ENCODE measurements at places on chromosomes 12 and 14.
A peak's percentile ranks its signal among the peaks of the same experiment; 100 is the strongest.

GRCh38 chr12:120397824-120398540 lies 29.0 kb upstream of the MSI1 start:
- no peak for DNase-seq

- no peak for DNase-seq
Observed at GRCh38 chr12:42923583-42923982, 334.0 kb upstream of the PRICKLE1 start.

DNA sequence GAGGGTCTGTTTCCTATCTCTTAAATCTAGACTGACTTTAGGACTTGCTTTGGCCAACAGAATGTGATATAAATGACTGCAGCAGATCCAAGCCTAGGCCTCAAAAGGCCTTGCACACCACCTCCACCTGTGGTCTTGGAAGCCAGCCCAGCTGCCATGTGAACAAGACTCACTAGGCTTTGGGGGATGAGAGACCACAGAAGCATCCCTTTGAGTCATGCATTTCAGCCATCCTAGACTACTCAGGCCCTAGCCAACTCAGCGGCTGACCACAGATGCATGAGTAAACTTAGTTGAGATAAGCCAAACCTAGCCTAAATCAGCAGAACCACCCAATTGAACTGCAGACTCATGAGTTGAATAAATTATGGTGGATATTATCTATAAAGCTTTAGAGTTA lies 87.7 kb downstream of the KCNH5 start:
- no peak for DNase-seq

DNA sequence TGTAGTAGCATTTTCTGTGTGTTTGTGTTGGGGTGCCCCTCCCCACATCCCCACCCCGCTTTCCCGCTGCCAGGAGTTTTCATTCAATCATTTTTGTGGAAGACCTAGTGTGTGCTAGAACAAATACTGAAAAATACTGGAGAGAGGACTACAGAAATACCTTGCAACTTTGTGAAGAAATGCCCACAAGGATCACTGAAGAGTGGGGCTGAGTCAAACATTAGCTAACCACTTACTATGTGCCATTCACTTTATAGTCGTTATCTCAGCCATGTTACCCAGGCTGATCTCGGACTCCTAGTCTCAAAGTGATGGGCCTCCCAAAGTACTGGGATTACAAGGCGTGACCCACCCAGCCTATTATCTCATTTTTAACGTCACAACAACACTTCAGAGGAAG lies 559 bp upstream of the LMBR1L start:
- DNase-seq: no peak

GRCh38 chr12:1885599-1886245 lies 32.7 kb downstream of the CACNA2D4 start:
- no peak for DNase-seq

DNA sequence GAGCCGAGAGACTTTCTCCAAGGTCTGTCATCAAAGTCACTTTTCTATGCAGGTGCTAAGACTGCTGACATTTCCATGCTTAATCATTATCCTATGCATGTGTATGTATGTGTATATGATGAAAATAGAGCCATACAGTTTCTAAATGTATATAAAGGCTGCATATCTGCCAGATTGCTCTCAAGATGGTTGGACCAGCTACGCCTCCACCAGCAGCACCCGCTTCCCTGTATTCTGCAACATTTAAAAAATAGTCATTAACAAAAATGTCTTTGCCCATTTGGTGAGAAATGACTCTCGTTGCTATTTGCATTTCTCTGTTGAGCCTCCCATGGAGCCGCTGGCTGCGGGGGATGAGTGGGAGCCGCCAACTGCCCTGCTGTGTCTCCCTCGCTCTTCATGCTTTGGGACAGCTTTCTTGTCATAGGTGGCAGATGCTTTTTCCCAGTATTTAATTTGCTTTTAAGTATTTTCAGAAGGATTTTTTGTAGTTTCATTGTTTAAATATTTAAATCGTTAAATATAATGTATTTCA lies 54.7 kb downstream of the DYNC1H1 start:
- DNase-seq: no peak

DNA sequence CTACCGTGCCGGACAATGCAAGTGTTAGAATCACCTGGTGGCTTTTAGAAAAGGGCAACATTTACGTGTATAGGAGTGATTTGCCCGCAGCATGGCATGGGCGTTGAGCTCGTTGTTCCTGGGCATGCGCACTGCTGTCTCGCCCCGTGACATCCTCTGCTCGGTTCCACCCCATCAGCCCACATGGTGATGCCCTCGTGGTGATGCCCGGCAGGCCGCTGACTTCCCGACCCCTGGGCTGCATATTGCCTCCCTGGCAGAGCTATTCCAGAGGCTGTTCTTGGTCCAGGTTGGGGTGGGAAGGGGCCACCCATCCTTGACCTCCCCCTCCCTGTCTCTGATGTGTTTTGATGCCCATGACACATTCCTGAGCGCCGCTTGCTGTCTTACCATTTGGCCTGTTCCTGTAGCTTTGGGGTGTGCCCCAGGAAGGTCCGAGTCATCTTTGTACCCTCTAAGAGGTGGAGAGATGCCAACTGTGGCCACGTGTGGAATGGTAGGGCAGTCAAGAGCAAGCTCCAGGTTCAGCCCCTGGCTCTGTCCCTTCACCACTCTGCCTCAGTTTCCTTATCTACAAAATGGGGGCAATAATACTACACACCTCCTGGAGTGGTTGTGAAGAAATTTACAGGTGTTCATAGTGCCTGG lies 4.8 kb downstream of the HIP1R start:
- DNase-seq: no peak

GRCh38 chr12:129635021-129635685 lies 268.7 kb downstream of the TMEM132D start:
- no peak for DNase-seq

DNA sequence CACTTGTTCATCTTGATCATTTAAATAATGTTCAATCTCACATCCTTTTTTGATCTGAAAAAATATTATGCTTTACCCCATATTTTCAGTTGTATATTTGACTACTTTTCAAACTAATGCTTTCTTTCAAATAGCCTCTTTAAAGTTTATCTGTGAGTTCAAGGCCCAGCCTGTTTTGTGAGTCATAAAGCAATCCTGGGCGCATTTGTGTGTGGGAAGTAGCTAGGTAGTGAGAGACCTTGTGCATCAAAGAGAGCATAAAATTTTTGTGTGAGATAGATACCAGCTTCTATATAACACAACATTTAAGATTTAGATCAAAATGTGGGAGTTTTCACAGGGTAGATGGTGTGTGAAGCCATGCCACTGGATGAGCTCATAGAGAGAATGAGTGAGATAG lies 405.6 kb downstream of the NAV3 start:
- no peak for DNase-seq

DNA sequence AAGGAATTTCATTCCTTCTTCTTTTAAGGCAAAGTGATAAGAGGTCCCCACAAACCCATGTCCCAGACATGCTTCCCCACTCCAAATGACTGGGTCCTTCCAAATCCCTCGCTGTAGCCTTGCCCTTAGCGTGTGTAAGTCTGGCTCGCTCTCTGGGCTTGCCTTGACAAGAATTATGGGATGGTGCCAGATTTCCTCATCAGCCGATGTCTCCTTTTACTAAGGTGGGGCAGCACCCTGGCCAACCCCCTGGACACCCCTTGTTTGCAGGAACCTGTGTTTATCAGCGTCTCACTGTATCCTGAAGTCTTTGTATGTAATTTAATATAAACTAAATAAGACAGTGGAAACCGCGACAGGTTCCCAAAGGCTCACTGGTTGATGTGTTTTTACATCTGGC lies 493.3 kb downstream of the EGLN3 start:
- no peak for DNase-seq

- DNase-seq: no peak
Observed at GRCh38 chr12:1812650-1813302, 7.6 kb upstream of the LRTM2 start.

DNA sequence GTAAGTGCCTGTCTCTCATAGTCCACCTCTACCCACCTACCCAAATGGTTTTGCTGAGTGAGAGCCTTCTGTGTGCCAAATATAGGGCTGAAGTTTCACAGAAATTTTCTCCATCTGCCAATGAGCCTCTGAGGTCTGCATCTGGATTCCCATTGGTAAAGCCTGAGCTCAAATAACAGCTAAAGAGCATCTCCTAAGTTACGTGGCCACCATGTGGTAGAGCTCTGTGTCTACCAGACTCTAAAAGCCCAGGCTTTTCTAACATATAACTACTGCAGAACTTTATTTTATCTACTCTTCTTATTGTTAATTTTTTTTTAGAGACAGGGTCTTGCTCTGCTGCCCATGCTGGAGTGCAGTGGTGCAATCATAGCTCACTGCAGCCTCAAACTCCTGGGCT lies 16.0 kb downstream of the AMDHD1 start:
- DNase-seq: no peak

GRCh38 chr12:15276088-15276698 lies 46.1 kb upstream of the PTPRO start:
- DNase-seq: no peak

DNA sequence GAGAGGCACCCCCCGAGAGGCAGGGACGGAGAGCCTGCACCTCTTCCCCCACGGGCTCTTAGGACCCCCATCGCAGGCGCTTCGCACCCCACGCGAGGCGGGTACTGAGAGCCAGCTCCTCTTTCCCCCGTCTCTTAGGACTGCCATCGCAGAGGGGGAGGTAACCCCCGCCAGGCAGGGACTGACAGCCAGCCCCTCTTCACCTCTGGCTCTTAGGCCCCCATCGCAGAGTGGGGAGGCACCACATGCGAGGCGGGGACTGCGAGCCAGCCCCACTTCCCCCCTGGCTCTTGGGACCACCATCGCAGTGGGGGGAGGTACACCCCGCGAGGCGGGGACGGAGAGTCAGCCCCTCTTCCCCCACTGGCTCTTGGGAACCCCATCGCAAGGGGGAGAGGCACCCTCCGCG lies 46.1 kb downstream of the DDX11 start:
- DNase-seq: no peak

- no peak for DNase-seq
Observed at GRCh38 chr14:31568671-31569070, 7.5 kb downstream of the NUBPL start.

- no peak for DNase-seq
Observed at GRCh38 chr12:34033628-34034296, 11.5 kb downstream of the ALG10 start.

- DNase-seq: no peak
Observed at GRCh38 chr12:67928621-67929383, 60.4 kb upstream of the IFNG-AS1 start.

DNA sequence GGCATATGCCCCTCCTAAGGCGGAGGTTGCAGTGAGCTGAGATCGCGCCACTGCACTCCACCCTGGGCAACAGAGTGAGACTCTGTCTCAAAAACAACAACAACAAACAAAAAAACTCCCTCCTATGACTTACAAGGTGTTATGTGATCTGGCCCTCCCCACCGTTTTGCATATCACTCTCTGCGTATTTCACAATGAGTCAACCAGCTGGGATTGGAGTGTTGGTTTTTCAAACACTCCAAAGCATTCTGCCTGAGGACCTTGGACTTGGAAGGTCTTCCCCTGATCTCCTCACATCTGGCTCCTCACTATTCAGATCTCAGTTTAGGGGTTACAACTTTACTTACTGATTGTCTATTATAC lies 14.0 kb downstream of the MANSC1 start:
- no peak for DNase-seq

DNA sequence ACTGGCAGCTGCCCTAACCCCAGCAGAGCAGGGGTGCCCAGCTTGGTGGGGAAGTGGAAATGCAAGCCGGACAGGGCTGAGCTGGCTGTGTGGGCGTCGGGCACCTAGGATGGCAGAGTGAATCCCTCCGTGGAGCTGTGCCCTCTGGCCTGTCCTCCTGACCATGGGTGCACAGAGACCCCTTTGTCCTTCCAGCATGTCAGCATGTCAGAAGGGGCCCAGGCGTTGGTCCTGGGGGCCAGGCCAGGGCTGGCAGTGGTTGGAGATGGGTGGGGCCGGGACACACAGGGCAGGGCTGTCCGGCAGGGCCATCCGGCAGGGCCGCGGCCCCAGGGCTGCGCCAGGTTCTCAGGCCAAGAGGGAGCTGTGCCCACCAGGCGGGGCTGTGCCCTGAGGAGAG lies 8.8 kb upstream of the TEX22 start:
- no peak for DNase-seq

DNA sequence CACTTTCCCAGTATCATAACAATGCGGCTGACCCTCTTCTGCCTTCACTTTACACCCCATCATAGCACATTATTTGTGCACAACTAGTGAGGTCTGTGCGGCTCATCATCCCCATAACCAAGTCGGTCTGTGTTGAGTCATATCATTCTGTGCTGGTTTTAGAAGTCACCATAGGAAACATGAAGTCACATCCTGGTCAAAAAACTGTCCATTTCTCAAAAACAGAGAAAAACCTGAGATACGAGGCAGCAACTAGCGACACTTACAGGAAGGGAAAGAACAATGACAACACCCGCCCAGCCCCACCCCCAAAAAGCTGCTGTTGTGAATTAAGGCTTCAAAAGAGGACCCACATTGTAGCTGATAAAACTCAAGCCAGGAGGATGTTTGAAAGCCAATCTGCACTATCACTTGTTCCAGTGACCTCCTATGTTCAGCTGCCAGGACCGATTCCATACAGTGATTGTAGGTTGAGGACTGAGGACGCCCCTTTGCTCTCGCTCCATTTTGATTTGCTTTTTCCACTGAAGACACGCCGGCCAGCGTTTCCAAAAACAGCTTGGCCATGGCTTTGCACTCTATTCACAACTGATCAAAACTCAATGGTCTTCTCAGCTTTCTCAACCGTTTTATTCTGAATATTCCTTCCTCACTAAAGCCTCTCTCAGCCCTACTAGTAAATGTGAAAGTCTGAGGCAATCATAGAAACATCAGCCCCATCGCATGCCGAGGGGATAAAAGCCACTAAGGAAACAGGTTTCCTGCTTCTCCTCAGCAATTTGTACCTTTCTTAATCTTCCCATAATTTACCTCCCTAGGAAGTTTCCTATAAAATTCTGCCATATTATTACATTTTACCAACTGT lies 87.5 kb downstream of the DUSP16 start:
- DNase-seq: peak; percentile 37

DNA sequence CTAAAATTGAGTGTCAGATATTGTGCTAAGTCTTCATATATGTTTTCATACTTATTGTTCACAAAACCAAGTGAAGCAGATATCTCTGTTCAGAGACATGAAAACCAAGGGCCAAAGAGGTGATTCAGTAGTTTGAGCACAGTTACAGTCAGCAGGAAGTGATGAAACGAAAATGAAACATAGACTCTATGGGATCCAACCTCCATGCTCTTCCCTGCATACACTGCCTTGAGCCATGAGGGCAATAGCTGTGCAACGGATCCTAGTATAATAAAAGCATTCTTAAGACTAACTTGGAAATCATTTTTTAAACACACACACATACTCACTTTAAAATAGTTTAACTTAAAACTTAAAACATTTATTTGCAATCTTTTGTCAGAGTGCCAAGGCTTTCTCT lies 27.9 kb downstream of the ESR2 start:
- DNase-seq: no peak

GRCh38 chr14:50030036-50030435 lies 86.3 kb downstream of the VCPKMT start:
- DNase-seq: no peak

- DNase-seq: no peak
Observed at GRCh38 chr14:101223561-101224162, 320.1 kb upstream of the RTL1 start.

DNA sequence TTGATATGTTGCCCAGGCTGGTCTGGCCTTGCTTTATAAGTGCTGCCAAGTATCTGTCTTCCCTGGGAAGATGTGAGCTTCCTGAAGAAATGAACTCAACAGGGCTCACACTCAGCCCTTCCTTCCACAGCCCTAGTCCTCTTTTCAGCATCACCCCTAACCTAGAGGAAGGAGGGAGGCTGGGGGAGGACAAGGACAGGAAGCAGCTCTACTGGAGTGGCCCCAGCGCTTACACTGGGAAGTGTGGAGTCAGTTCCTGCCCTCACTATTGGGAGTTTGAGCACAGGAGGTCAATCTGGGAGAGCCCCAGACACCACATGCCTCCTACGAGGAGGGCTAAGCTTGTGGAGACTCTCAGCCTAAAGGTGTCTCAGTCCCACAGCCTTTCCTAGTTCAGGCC lies 16.8 kb downstream of the GALNT6 start:
- no peak for DNase-seq
